ENCODE measurements at places on chromosomes 6 and 20. TPM values are rescaled to one million over a fixed set of nuclear protein-coding genes. Genes with fewer than 3 reads are reported as not detected.

ECT2L gene
- not detected for polyA plus RNA-seq

GPX5 gene
- polyA plus RNA-seq = not detected

SPTLC3 gene
- polyA plus RNA-seq = 0.18 TPM

ADGRF5 gene
- polyA plus RNA-seq = not detected

ANKRD66 gene
- polyA plus RNA-seq = not detected

RBL1 gene
- polyA plus RNA-seq = 10.8 TPM

MCHR2 gene
- not detected for polyA plus RNA-seq

PRDM13 gene
- polyA plus RNA-seq = 0.41 TPM

DAAM2 gene
- polyA plus RNA-seq = not detected

RFX6 gene
- not detected for polyA plus RNA-seq

ADGRG6 gene
- 53.9 TPM for polyA plus RNA-seq

DNAH8 gene
- not detected for polyA plus RNA-seq

EYA4 gene
- polyA plus RNA-seq = 14.4 TPM

HNF4A gene
- 25.9 TPM for polyA plus RNA-seq

MED23 gene
- polyA plus RNA-seq = 7.3 TPM

CTCFL gene
- polyA plus RNA-seq = 0.03 TPM

PRSS16 gene
- polyA plus RNA-seq = 3.7 TPM

RIMS4 gene
- polyA plus RNA-seq = 1.6 TPM

TMEM30A gene
- 56.1 TPM for polyA plus RNA-seq

SLC17A1 gene
- polyA plus RNA-seq = 0.57 TPM

MLIP gene
- not detected for polyA plus RNA-seq

HMGCLL1 gene
- polyA plus RNA-seq = 0.31 TPM

CLVS2 gene
- polyA plus RNA-seq = 0.01 TPM

ADTRP gene
- 0.59 TPM for polyA plus RNA-seq

ACSS2 gene
- 19.8 TPM for polyA plus RNA-seq

CDH4 gene
- 10.3 TPM for polyA plus RNA-seq

WFDC5 gene
- polyA plus RNA-seq = not detected
